ENCODE measurements at places on chromosomes 2 and 18. TPM values are rescaled to one million over a fixed set of nuclear protein-coding genes. Genes with fewer than 3 reads are reported as not detected.

- DNase-seq: no peak
- H3K27ac ChIP-seq: no peak overlapping the region
- no peak overlapping the region for H3K4me3 ChIP-seq
- H3K4me1 ChIP-seq: no peaks in the 10 kb centered on the region
- no peaks in the 10 kb centered on the region for H3K36me3 ChIP-seq
- peaks cover 13% of the 10 kb centered on the region for H3K27me3 ChIP-seq
Measured at GRCh38 chr2:41990688-41991087, 57.1 kb upstream of the PKDCC start.

GRCh38 chr2:168757223-168757622 lies 45.2 kb upstream of the NOSTRIN start:
- H3K4me1 ChIP-seq: peaks cover 42% of the 10 kb centered on the region
- H3K4me3 ChIP-seq: no peak overlapping the region
- DNase-seq: no peak

DNA sequence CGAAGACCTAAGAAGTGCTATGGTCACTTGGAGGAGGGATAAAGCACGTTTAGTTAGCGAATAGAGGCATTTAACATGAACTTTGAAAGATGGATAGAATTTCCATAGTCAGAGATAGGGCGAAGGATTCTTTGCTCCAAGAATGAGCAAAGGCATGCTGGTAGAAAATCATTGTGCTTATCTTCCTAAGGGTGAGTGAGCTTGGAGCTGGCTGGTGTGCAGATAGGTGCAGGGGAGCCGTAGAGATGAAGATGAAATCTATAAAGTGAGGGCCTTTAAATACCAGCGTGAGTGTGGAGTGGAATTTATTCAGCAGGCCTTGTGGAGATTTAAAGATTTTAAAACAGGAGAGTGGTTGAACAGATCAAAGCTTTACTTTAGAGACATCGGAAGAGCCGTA lies 1.6 kb downstream of the HRH4 start:
- no peak for DNase-seq
- H3K27ac ChIP-seq: no peak overlapping the region
- peaks cover 21% of the 10 kb centered on the region for H3K4me1 ChIP-seq
- H3K36me3 ChIP-seq: peaks cover 2% of the 10 kb centered on the region
- H3K4me3 ChIP-seq: no peak overlapping the region

- no peaks in the 10 kb centered on the region for H3K36me3 ChIP-seq
- H3K27me3 ChIP-seq: peaks cover 1% of the 10 kb centered on the region
- H3K4me1 ChIP-seq: no peaks in the 10 kb centered on the region
- no peak overlapping the region for H3K27ac ChIP-seq
Measured at GRCh38 chr18:34929336-34929780, 111.9 kb upstream of the MAPRE2 start.

- H3K4me1 ChIP-seq: no peaks in the 10 kb centered on the region
- H3K4me3 ChIP-seq: no peak overlapping the region
- no peaks in the 10 kb centered on the region for H3K27me3 ChIP-seq
- peaks cover 9% of the 10 kb centered on the region for H3K36me3 ChIP-seq
- H3K27ac ChIP-seq: no peak overlapping the region
- DNase-seq: no peak
Measured at GRCh38 chr18:54296062-54296461, 26.7 kb downstream of the POLI start.

- no peaks in the 10 kb centered on the region for H3K4me1 ChIP-seq
- H3K27ac ChIP-seq: no peak overlapping the region
- no peak overlapping the region for H3K4me3 ChIP-seq
- DNase-seq: no peak
- H3K36me3 ChIP-seq: no peaks in the 10 kb centered on the region
- no peaks in the 10 kb centered on the region for H3K27me3 ChIP-seq
Measured at GRCh38 chr2:142769761-142770160, 107.7 kb upstream of the KYNU start.

- no peaks in the 10 kb centered on the region for H3K27me3 ChIP-seq
- peaks cover 56% of the 10 kb centered on the region for H3K36me3 ChIP-seq
- peak; percentile 77 for DNase-seq
- H3K4me3 ChIP-seq: peak overlapping the region; percentile 91
Measured at GRCh38 chr2:84906108-84906899, 848 bp downstream of the TMSB10 start.

DNA sequence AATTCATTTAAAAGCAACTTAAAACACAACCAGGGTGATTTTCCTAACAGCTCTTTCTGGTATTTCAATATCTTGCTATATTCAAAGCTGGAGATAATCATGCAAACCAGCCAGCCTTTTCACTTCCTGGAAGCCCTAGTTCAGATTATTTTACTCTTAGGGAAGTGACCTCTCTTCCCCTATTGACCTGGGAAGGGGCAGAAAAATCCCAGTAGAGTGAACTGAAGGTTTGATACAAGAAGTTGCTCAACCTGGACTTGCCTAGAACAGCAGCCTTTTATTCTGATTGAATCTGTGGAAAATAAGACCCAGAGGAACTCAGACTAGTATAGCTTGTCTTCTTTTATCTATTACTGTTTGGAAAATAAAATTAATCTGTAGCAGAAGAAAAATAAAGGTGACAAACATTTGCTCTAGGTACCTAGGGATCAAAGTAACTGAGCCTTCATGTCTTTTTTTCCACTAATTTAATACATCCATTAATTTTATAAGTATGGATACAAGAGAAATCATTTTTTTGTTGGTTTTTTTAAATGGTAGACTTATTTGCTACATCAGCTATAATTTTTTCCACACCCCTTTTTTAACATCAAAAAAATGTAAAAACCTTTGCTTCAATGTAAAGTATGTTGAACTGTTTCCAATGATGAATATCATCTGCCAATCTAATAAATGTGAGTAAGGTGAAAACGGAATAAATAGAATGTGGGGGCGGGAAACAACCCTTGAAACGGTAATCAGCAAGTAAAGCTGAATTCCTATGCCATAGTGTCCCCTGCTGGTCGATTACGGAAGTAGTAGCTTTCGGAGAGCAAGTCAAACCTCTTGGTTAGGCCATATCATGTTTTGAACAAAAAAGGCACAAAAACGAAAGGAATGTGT lies 629.9 kb downstream of the NRXN1 start:
- H3K36me3 ChIP-seq: no peaks in the 10 kb centered on the region
- H3K4me3 ChIP-seq: no peak overlapping the region
- DNase-seq: peak; percentile 52
- no peaks in the 10 kb centered on the region for H3K4me1 ChIP-seq
- H3K27me3 ChIP-seq: no peaks in the 10 kb centered on the region
- H3K27ac ChIP-seq: no peak overlapping the region

- no peak overlapping the region for H3K4me3 ChIP-seq
- no peak overlapping the region for H3K27ac ChIP-seq
- no peaks in the 10 kb centered on the region for H3K4me1 ChIP-seq
- H3K27me3 ChIP-seq: no peaks in the 10 kb centered on the region
Measured at GRCh38 chr2:178770518-178770917, 36.7 kb downstream of the TTN start.

DNA sequence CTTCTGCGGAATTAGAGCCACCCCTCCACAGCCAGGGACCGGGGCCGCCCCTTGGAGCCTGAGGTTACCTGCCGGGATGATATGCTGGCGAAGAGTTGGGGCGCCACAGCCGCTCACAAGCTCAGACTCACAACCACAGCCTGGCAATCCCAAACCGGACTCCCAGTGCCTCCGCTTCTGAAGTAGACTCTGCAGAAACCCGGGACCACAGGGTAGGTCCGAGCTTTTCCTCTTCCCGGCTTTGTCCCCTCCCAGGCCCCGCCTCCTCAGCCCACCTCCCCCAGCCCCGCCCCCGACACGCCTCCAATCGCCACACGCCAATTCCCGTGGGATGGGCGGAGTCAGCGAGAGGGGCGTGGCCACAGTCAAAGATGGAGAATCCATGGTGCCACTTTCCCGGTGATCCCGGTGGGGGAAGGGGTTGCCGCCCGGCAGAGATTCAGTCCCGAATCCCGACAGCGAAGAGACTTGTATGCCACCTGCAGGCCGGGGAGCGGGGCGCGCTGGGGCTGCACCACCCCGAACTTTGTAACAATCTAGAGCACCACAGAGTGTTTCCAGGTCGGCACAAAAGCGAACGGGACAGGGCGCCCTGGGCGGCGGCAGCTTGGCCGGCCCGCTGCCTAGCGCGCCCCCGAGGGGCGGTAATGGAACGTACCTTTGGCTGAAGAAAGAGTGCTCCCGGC lies at the start of gene IDH1:
IDH1 (minus strand) TSS at position 201 of the 686 bp plus-strand sequence. CDS start 3,520 bp downstream, outside the sequence.
- H3K4me1 ChIP-seq: peaks cover 36% of the 10 kb centered on the region
- H3K36me3 ChIP-seq: peaks cover 23% of the 10 kb centered on the region

- no peak overlapping the region for H3K4me3 ChIP-seq
- H3K27ac ChIP-seq: no peak overlapping the region
- no peaks in the 10 kb centered on the region for H3K4me1 ChIP-seq
Measured at GRCh38 chr2:205390866-205391265, 291.4 kb upstream of the NRP2 start.

DNA sequence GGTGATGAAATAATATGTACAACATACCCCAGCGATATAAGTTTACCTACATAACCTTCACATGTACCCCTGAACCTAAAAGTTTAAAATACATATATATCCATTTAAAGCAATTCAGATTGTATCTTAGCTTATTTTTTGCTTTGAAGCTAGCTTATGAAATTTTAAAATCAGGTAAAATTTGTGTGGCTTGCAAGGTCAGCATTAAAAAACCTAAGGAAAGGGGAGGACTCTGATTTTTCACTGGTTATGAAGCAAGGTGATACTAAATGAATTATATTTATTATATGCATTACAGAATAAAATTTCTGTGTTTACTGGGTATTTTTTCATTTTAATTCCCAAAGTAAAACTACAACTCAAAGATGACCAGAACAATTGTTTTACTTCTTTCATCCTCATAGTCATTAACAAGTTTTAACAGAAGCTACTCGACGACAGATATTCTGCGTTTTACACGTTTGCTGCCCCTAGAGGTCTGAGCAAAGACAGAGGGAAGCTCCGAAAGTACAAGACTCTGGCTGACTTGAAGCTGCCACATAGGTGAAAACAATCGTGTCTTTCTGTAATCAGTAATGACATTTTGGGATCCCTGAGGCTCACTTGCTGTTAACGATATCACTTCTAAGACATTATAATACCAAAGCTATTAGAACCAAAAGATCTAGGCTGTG lies 17.1 kb downstream of the PKP4 start:
- H3K27me3 ChIP-seq: no peaks in the 10 kb centered on the region
- no peak overlapping the region for H3K4me3 ChIP-seq
- DNase-seq: no peak
- H3K36me3 ChIP-seq: peaks cover 20% of the 10 kb centered on the region
- H3K27ac ChIP-seq: no peak overlapping the region

- H3K27me3 ChIP-seq: no peaks in the 10 kb centered on the region
- H3K4me1 ChIP-seq: no peaks in the 10 kb centered on the region
- DNase-seq: no peak
- no peak overlapping the region for H3K27ac ChIP-seq
- H3K36me3 ChIP-seq: no peaks in the 10 kb centered on the region
- no peak overlapping the region for H3K4me3 ChIP-seq
Measured at GRCh38 chr18:7413906-7414305, 153.2 kb upstream of the PTPRM start.

GRCh38 chr2:195356026-195356425 lies 301.0 kb upstream of the SLC39A10 start:
- H3K27ac ChIP-seq: no peak overlapping the region
- H3K36me3 ChIP-seq: peaks cover 2% of the 10 kb centered on the region
- no peak overlapping the region for H3K4me3 ChIP-seq
- DNase-seq: no peak

DNA sequence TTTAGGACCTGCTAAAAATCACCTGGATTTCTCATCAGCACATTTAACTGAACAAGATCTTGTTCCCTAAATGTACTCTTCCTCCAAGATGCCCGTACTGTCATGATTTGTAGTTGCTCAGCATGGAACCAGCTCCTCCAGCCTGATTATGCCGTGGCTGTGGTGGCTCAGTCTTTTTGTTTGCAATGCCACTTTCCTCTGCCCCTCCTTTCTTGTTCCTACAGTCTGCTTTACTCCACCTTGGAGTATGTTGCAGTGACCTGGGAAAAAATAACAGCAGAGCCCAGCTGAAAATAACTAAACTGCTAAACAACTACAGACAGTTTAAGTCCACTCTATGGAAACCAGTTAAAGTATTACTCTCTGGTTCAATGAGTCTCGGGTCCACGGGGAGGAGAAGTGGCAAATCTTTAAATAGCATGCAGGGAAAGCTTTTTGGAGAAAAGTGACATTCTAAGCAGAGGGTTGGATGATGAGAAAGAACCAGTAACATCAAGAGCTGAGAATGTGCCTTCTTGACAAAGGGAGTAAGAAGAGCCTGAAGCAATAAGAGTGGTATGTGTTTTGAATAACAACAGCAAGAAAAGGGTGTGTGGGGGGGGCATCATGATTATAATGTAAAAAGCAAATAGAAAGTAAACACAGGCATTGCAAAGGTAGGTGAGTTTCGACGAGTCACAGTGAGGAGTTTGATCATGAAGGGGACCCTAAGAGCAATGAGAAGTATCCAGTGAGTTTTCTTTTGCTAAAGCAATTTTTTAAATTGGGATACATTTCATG lies 225.7 kb downstream of the TMX3 start:
- no peak overlapping the region for H3K27ac ChIP-seq
- DNase-seq: no peak
- H3K4me1 ChIP-seq: no peaks in the 10 kb centered on the region
- no peaks in the 10 kb centered on the region for H3K36me3 ChIP-seq
- H3K4me3 ChIP-seq: no peak overlapping the region

GRCh38 chr18:3451989-3452749 lies 2.2 kb downstream of the TGIF1 start:
- no peaks in the 10 kb centered on the region for H3K27me3 ChIP-seq
- H3K27ac ChIP-seq: peak overlapping the region; percentile 97
- DNase-seq: peak; percentile 39
- H3K4me1 ChIP-seq: peaks cover 52% of the 10 kb centered on the region

- H3K27ac ChIP-seq: no peak overlapping the region
- peaks cover 3% of the 10 kb centered on the region for H3K4me1 ChIP-seq
- peaks cover 9% of the 10 kb centered on the region for H3K27me3 ChIP-seq
- DNase-seq: no peak
Measured at GRCh38 chr2:237261327-237261726, 152.6 kb downstream of the COL6A3 start.

GRCh38 chr2:183264890-183265535 lies 140.8 kb downstream of the NUP35 start:
- H3K27ac ChIP-seq: no peak overlapping the region
- no peak overlapping the region for H3K4me3 ChIP-seq
- no peaks in the 10 kb centered on the region for H3K27me3 ChIP-seq
- H3K4me1 ChIP-seq: no peaks in the 10 kb centered on the region

GRCh38 chr18:38301621-38302020 lies 736.0 kb upstream of the CELF4 start:
- no peaks in the 10 kb centered on the region for H3K4me1 ChIP-seq
- H3K36me3 ChIP-seq: no peaks in the 10 kb centered on the region
- no peaks in the 10 kb centered on the region for H3K27me3 ChIP-seq
- no peak for DNase-seq
- no peak overlapping the region for H3K4me3 ChIP-seq

CYTIP gene
- 279 TPM for total RNA-seq

CFC1B gene
- not detected for total RNA-seq

UGT1A5 gene
- not detected for total RNA-seq

SLC5A7 gene
- total RNA-seq: not detected

IRS1 gene
- 6.9 TPM for total RNA-seq

TCF23 gene
- total RNA-seq: not detected

ABCG5 gene
- not detected for total RNA-seq

FMNL2 gene
- total RNA-seq: 0.46 TPM

KCNJ3 gene
- not detected for total RNA-seq
